ENCODE measurements at places on chromosomes 2 and 18.

DNA sequence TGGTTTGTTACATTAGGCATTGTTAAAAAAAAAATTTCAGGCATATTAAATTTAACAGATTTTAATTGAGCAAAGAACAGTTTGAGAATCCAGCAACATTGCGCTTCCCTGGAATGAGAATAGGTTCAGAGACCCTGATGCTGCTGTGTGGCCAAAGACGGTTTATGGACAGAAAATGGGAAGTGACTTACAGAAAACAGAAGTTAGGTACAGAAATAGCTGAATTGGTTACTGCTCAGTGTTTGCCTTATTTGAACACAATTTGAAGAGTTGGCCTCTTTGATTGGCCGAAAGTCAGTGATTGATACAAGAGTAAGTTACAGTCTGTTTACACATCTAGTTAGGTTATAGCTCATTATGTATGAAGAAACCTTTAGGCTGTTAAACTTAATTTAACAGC, 6.0 kb upstream of the NEDD4L start:
- no peak for DNase-seq

- DNase-seq: no peak
Observed at GRCh38 chr18:22470248-22471235, 52.8 kb upstream of the CTAGE1 start.

- no peak for DNase-seq
Observed at GRCh38 chr2:173692068-173692467, 273.1 kb downstream of the SP3 start.

DNA sequence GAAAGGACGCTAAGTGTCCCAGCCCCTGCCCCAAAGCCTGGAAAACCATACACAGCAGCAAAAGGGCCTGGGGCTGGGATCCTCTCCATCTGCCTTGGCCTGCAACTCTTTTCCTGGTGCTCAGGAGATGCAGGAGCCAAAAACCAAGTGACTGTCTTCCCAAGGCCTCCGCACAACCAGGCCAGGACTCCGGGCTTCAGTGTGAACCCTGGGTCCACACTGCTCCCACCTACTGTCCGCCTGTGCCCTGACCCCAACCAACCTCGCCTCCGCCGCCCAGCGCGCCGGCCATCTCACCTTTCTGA, 1.1 kb downstream of the FEV start:
- no peak for DNase-seq

DNA sequence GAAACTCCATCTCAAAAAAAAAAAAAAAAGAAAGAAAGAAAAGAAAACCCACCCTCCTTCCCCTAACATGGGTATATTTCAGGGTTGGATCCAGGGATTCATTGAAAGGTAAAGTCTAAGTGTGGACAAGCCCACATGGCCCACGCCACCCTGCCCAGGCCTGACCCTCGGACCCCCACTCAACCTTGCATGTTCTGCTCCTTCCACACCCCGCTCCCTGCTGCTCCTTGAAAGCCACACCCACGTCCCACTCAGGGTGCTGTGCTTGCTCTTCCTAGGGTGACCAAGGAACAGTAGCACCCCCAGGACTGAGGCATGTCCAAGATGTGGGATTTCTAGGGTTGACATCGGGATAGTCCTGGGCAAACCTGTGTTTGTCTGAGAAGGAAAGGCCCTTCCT, 172.7 kb upstream of the MYCN start:
- DNase-seq: no peak

GRCh38 chr2:111967018-111967417, 68.6 kb downstream of the MERTK start:
- no peak for DNase-seq

DNA sequence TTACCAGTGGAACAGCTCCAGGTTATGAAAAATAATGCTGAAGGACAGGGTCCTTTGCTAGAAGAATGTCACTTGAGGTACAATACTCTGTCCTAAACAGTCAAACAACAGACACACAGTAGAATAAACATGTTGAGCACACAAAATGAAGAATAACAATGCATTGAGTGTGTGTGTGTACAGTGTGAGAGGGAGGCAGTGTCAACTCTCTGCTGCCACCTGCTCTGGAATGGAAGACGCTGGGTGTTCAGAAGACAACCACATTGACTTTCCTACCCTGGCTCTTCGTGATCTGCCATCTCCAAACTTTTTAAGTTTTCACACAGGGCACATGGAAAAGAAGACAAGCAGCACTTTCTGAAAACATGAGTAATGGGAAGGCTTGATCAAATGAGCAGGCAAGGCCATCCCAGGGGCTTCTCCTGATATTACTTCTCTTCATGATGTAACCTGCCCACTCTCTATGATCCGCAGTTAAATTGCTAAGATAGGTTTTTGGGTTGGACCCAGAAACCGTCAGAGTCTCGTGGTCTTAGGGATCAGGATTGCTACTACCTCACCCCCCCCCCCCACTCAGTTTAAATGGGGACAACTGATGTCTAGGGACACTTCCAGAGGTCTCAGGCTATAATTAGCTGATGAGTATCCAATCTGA, 533.2 kb upstream of the TNP1 start:
- no peak for DNase-seq

GRCh38 chr2:84857566-84857965, 23.3 kb downstream of the TRABD2A start:
- no peak for DNase-seq
